ENCODE measurements at places on chromosomes 6 and 20.

DNA sequence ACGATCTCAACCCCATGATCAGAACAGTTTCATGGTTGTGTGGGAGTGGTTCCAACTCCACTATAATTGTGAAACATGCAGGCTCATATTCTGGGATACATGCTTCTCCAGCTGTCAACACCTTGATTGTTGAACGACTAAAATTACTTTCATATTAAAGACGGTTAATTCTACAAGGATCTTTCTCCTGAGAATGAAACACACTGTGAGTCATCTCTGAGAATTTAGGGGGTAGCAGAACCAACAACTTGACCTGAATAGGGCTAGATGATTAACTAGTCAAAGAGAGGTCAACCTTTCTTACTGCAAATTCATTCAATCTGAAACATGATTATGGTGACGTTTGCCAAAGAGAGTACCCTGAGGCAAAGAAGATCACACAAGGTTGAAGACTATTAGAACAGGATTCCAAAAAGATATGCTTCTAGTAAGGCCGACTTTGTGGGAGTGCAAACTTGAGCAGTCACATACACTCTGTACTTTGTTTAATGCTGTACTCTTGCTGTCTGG, 175.2 kb upstream of the CITED2 start:
- DNase-seq: no peak

DNA sequence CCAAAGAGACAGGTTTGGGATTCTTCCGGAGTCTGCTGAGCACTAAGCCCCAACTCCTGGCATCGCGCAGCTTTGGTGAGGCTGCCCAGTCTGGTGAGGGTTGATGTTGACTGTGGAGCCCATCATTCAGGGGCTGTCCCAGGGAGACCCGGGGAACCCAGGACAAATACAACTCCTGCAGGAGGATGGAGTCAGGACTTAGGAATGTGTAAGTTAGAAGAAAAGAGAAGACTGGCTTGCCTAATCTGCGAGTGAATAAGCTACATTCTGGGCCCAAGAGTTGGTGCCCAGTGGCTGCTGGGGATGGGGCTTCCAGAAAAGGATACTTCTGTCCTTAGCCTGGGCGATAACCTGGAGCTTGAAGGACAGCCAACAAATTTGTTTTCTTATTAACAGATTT, 47.9 kb downstream of the STK35 start:
- DNase-seq: no peak

DNA sequence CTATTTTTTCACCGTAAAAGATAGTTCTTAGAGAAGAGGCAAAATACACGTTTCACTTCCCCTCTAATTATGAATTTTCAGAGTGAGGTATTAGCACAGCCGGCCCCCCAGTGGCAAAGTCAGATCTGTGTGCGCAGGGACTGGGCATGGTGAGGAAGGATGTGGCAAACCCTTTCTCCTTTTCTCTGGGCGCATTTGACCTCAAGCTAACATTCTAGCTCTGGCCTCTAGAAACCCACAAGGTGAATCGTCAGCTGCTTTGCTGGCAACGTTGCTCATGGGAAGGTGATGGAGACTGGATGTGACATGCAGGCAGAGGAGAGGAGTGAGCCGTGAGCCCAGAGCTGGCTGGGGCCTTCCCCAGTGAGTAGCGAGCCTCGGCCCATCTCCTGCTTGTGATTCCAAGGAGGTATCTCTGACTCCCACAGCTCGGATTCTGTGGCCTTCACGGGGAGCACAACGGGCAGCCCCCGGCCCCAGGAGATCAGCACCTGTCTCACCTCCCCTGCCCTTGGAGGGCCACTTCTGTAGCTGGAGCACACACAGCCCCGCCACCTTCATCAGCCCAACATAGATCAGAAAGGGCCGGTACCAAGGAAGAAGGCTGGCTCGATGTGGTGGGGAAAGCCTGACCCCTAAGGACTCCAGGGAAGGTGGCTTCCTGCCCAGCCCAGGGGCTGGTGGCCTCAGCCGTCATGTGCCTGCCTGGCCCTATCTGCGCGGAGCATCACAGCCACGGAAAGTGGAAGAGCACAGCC, 152.8 kb downstream of the TAF4 start:
- DNase-seq: no peak

DNA sequence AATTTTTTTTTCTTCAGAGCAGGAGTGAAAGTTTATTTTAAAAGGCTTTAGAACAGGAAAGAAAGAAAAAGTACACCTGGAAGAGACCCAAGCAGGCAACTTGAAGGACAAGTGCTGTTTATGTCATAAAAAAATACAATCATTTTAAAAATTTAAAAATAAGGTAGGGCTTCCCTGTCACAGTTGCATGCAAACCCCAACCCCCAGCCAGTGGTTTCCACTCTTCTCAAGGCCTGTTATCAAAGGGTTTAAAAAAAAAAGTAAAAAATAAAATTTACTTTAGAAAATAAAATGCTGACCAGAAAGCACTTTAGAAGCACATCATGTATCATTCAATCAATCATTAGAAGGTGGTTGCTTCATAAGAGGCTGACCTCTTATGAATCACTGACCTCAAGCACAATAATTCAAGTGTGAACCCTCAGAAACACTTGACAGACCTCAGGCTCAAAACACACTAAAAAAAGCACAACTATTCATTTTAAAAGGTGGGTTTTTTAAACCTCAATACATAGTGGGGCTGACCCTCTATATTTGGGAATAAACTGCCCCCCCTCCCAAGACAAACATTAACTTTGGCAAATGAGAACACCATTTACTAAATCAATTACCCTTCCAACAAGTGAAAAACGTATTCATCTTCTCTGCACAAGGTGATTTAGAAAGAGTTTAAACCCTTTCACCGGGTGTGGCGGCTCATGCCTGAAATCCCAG, 15.6 kb downstream of the ILRUN start:
- no peak for DNase-seq

DNA sequence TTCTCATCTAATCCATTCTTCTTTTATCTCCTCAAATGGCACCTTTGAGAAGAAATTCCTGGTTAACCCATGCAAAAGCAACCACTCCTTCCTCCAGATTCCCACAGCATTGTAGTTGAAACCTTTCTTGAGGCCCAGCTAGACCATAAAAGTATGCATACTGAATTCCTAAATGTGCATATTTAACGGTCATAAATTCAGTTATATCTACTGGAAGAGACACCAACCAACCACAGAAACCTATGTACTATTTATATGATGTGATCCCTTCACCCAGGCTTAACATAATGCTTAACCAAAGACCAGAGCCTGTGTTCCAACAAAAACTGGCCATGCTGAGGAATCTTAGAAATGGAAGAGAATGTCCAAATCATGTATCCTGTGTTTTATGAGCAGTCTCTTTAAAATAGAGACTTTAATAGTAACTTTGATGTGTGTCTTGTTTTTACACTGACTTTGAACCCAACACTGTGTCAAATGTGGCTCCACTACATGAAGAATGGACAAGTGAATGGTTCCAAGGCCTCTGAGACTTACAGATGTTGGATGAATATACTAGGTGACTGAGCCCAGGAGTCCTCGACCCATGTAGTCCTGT, 11.4 kb upstream of the TAF8 start:
- DNase-seq: no peak

DNA sequence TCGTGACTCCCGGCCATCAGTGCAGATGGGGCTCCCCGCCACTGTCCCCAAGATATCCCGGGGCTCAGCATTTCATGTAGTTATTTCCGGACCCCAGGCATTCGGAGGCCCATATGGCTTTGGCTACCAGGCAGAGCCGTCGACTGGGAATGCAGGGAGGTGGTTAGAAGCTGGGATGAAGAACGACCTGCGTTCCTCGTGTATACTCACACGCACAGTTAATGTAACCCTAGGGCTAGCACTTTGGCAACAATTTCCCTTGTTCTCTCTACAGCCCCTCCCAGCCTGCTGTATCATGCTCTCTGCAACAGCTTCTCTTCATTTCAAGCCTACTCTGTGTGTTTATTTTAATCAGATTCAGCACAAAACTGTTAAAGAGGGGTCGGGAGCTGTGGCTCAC, 240.4 kb downstream of the MYLK4 start:
- no peak for DNase-seq

GRCh38 chr6:133983099-133983939, 30.3 kb downstream of the TBPL1 start:
- no peak for DNase-seq

GRCh38 chr6:75906871-75907270, 157.8 kb downstream of the MYO6 start:
- no peak for DNase-seq

DNA sequence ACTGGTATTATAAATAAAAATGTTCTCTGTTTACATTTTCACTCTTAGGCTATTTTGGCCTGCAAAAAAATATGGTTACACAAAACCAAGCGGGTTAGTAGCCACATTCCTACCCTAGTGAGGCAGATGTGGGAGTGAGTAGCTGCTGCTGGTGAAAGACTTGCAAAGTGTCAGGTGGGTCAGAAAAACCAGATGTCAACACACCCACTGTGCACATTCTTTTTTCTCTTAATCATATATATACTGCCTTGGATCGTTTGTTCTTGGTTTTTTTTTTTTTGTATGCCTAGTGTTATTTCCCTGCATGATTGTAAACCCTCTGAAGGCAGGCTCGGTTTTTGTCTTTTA, 68.0 kb upstream of the TFB1M start:
- no peak for DNase-seq

DNA sequence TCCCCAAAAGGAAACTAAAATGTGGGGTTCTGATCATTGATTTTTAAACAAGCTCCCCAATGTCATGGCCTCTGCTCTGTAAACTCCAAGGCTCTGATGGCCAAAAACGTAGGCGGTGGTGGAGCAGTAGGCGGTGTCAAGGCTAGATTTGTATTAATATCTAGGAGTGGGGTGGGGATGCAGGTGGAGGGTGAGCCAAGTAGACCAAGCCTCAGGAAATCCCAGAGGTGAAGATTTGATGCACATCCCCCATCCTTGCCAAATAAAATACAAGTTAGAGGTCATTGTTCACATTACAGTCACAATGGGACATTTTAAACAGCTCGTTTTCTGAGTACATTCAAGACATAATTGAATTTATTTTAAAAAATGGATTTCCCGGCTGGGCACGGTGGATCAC, 30.9 kb upstream of the TBC1D7 start:
- no peak for DNase-seq

DNA sequence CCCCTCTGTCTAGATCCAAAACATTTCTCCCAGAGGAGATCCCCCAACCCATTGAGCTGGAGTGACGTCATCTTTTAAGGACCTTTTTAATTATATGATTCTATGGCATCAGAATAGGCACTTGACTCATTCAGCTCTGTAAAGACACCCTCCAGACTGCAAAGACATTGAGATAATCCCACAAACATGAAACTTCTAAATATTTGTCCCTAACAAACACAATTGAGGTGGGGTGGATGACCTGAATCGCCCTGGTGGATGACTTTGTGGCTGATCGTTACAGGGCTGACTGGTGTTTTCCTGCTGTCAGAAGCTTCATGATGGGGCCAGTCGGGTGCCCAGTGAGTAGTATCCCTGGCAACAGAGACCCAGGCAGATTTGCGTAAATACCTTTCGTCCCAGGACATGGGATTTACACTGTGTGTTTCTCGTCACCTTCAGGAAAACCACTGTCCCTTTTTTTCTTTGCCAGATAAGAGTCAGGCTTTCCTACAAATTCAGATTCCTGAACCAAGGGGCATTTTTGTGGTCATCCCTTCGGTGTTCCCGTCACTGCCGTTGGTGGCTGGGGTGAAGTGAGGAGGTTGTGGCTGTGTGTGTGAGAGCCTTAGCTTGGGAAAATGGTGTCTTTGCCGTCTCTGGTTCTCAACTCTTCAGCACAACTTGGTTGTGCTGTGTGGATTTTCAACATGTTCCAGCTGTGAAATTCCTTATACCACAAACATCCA, 5.3 kb upstream of the PCK1 start:
- DNase-seq: no peak

- no peak for DNase-seq
Measured at GRCh38 chr6:37889486-37889885, 70.0 kb downstream of the ZFAND3 start.

All from NCI-H1436 treated with DMSO at 0.1 percent for 48 hours (cell line).